ENCODE measurements at places on chromosomes 2 and 18.

DNA sequence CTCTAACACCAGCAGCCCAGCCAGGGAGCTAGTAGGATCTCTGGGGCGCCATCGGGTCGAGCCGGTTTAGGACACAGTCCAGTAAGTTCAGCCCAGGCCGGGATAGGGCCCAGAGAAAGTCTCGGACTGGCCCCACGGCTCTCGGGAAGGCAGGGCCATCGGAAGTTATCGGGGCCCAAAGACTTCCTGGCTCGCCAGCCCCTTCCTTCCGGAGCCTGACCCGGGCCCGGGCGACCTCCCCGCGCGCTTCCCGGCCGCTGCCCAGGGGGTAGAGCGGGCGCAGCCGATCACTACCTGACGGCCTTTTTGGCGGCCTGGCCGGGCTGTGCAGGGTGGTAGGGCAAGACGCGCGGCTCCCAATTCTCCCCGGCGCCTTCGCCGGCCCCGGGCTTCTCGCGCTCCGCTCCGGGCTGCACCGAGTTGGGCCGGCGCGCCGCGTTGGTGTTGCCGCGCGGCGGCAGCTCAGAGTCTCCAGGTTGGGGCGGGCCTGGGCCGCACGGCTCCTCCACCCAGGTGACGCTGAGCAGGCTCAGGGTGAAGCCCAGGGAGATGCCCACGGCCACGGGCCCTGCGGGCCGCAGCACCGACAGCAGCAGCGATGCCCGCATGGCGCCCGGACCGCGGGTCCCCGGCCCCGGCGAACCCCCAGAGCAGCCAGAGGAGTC, 546 bp downstream of the CHPF start:
- DNase-seq, result no peak

DNA sequence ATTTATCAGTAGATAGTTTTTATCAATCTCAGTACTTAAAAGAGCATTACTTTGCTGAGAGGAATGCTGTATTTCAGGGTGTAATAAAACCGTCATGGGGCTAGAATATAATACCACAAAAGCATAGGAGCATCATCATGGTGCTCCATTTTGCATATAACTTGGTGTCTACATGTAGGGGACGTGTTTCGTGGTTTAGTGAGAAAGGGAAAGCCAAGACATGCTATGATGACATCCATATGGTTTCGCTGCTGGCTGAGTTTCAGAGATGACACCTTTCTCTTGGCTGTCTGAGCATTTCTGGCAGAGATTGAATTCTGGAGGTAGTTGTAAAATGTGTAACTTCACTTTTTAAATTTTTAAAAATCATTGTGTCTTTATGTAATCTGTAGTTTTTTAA, 32.4 kb downstream of the WDR43 start:
- no peak for DNase-seq

DNA sequence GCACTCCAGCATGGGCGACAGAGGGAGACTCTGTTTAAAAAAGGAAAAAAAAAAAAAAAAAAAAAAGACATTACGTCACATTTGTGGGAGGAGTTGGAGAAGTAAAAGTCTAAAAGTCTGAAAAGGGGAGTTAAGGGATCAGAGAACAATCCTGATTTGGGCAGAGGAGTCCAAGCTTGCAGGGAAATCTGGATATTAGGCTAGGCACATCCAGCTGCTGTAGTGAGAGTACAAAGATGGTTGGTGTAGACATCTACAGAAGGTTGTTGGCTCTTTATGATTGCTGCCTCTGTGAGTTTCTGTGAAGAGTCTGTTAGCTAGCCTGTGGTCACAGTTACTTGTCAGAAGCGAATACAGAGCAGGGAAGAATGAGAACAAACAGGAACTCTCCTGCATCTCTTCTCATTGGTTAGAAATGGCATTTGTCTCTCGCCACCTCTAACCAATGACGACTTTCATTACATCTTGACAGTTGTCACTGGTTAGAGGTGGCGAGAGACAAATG, 3.3 kb upstream of the OSBPL6 start:
- no peak for DNase-seq

GRCh38 chr2:132725748-132726147, 55.7 kb upstream of the LYPD1 start:
- peak; percentile 62 for DNase-seq

GRCh38 chr2:50181212-50181611, 850.7 kb downstream of the NRXN1 start:
- DNase-seq, result no peak

- DNase-seq, result no peak
Measured at GRCh38 chr2:2455151-2455550, 124.1 kb upstream of the MYT1L start.

DNA sequence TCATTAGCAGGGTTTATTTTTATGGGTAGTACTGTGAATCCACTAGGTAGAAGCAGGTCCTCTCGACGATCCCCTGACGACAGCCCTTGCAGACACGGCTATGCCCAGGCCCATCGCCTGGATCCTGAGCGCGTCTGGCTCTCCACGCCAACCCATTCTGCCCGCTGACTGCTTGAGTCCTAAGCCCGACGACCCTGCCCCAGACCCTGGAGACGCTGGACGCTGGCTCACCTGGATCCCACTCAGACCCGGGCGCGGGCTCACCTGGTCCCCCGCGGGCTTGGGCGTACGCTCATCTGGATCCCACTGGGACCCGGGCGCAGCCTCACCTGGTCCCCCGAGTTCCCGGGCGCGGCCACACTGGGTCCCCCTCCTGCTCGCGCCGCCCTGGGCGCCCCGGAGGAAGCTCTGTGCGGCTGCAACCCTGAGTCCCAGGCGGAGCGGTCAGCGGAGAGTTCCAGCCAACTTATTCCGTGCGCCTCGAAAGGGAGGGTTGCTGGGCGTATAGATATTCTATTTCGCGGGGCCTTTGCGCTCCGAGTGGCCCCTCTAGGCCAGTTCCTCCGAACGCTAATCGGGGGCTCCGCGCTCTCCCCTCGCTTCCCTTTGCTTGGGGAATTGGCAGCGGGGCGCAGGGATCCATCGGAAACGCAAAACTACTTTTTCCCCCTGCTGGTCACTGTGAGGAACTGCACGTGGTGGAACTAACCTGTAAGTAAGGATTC, 22.4 kb upstream of the RMP24 start:
- DNase-seq, result peak; percentile 24

GRCh38 chr2:15435474-15435873, 125.7 kb downstream of the NBAS start:
- DNase-seq, result no peak

DNA sequence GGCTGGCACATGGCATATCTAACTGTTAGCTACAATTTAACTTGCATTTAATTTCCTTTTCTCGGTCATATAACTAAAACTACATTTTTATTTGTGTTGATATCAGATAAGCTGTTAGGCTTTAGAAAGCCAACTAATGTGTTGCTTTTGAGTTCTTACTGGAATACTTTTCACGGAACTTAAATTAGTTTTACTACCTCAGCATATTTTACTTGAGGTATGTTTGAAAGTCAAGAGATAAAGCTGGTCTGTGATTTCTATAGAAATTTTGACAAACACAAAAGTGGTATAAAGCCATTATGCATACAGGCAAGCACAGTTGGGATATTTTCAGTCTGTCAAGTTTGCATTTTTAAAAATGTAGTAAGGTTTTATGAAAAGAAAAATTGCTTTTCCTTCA, 162.6 kb downstream of the ZNF804A start:
- DNase-seq, result no peak

DNA sequence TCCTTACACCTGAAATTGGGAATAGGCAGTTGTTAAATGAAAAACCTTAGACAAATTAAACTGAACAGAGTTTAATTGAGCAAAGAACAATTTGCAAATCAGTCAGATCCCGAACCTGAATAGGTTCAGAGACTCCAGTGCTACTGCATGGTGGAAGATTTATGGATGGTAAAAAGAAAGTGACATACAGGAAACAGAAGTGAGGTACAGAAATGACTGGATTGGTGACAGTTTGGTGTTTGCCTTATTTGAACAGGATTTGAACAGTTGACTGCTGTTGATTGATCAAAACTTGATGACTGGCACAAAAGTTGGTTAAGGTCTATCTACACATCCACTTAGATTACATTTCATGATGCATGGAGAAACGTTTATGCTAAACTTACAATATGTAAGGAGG, 248.8 kb downstream of the HNMT start:
- DNase-seq, result no peak

DNA sequence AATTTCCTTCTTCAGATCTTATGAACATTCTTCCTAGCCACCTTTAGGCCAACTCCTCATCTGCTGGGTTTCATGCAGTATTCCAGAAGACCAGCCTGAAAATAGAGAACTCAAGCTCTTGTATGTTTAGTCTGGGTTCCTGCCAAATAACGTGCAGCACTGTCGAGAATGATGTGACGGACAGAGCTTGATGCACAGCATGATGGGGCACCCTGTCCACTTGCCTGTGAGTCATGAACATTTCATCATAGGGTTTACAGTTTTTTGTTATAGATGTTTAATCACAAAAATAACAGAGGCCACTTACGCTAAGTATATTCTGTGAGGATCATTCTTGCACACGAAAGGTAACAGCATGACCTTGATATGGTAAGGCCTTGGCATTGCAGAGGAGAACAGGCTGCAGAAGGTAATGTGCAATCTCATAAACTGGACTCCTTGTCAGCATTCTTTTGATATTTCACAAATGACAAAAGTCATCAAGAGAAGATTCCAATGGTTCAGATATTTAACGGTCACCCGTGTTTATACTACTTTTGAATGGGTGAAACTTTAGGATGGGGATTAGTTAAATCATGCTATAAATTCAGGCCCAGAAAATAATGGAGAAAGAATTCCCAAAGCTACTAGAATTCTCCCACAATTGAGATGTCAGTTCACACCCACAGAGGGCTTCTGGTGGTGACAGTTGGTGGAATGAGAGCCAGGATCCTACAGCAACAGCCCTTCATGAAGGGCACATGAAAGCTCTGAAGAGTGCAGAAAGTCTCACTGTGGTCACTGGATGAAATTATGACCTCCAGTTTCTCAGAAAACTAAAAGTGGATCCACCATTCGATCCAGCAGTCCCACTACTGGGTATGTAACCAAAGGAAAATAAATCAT, 396.1 kb upstream of the RAB12 start:
- no peak for DNase-seq

GRCh38 chr2:120177001-120177621, 46.1 kb downstream of the TMEM185B start:
- no peak for DNase-seq

GRCh38 chr2:118929059-118929458, 12.9 kb upstream of the MARCO start:
- no peak for DNase-seq

GRCh38 chr2:127154396-127154795, 47.4 kb upstream of the BIN1 start:
- DNase-seq, result no peak

- no peak for DNase-seq
Measured at GRCh38 chr18:30694773-30695172, 347.8 kb downstream of the DSC3 start.

DNA sequence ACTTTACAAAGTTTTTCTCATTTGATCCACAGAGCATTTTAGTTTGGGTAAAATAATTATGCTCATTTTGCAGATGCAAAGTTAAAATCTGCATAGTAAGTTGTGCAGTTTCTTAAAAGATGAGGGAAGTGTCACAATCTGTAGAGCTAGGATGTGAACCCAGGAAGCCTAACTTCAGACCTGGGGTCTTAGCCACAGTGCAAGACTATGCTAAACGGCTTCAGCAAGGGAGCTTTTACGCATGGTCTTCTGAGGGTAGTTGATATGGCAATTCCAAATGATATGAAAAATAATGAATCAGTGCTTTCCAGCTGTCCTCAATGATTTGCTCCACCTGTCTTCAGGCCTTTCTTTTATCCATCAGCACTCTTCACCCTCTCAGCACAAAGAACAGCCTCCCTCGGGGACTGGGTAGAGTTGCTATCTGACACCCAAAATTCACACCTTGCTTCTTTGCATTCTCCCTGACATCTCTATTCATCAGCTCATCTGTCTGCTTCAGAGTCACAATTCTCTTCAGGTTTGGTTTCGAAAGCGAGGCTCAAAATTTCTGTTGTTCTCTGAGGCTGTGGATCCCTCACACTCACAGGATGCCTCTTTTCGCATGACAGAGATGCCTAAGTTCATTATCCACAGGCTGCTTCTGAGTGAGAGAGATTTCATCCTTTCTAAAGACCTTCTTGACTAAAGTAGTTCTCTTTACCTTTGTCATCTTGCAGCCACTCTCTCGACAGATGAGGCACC, 302.5 kb downstream of the NRXN1 start:
- DNase-seq, result peak; percentile 3

GRCh38 chr2:36618381-36618780, 20.4 kb upstream of the FEZ2 start:
- no peak for DNase-seq

GRCh38 chr18:8705238-8705960, at the start of gene MTCL1:
Gene MTCL1, plus strand, starts transcription at chr18:8705556. Its CDS starts 105 bp downstream, at chr18:8705661.
- DNase-seq, result no peak

GRCh38 chr2:226707499-226707898, 92.1 kb downstream of the IRS1 start:
- no peak for DNase-seq

- DNase-seq, result no peak
Measured at GRCh38 chr2:190628591-190629319, 20.1 kb upstream of the NAB1 start.

GRCh38 chr2:5932556-5933469, 240.6 kb downstream of the SOX11 start:
- no peak for DNase-seq

All from NCI-H1105 (cell line).